ENCODE measurements at places on chromosomes 12 and 14. TPM values are rescaled to one million over a fixed set of nuclear protein-coding genes. Genes with fewer than 3 reads are reported as not detected.

The ASPG gene
- not detected for total RNA-seq

The LHX5 gene
- total RNA-seq = not detected

The TMEM132C gene
- not detected for total RNA-seq

The OTX2 gene
- not detected for total RNA-seq

The LRP6 gene
- 2.5 TPM for total RNA-seq

The FAM161B gene
- 1.1 TPM for total RNA-seq

The RIMBP2 gene
- 0.27 TPM for total RNA-seq

DNA sequence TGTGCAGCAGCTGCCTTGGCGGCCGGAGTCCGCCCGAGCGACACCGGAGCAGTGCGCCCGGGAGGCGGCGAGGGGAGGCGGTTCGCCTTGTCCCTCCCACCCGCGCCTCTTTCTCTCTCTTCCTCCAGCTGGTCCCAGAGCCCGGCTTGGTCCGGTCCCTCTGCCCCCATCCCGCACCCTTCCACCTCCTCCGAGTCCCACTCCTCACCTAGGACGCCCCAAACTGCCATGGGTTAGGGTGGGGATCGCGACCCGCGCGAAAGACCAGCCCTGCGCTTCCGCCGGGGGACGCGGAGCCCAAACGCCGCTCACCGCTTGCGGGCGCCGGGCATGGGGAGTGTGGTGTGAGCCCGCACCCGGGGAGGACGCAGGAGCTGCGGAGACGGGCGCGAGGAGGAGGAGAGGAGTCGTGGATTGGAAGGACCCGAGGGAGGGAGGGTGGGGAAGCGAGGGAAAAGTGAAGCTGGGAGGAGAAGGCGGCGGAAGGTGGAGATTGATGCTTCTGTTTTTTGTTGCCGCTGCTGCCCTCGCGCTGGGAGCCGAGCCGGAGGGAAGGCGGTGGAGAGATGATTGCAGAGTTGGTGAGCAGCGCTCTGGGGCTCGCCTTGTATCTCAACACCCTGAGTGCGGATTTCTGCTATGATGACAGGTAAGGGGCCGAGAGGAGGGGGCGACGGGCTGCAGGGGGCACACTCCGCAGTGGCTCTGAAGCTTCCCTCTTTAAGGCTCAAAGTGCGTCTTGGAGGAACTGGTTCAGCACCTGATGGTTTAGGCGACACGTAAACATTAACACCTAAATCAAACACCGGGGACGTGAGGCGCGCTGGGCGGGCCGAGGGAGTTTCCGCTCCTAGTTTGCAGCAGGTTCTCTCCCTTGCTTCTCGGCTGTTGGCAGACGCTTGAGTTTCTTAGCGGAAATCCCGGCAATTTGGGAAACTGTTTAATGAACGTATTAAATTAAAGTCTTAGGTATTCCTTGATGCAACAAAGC is 610 bp downstream of the TMTC2 start:
- DNase-seq = peak; percentile 81
- H3K27ac ChIP-seq = peak overlapping the region; percentile 75
- H3K36me3 ChIP-seq = no peaks in the 10 kb centered on the region
- peaks cover 9% of the 10 kb centered on the region for H3K4me1 ChIP-seq

GRCh38 chr12:42689699-42690098 is 100.2 kb upstream of the PRICKLE1 start:
- H3K4me1 ChIP-seq = no peaks in the 10 kb centered on the region
- H3K36me3 ChIP-seq = no peaks in the 10 kb centered on the region
- no peak overlapping the region for H3K4me3 ChIP-seq
- no peak for DNase-seq
- no peaks in the 10 kb centered on the region for H3K27me3 ChIP-seq

- peaks cover 1% of the 10 kb centered on the region for H3K27me3 ChIP-seq
- no peak for DNase-seq
- no peak overlapping the region for H3K4me3 ChIP-seq
- no peak overlapping the region for H3K27ac ChIP-seq
- no peaks in the 10 kb centered on the region for H3K36me3 ChIP-seq
Measured at GRCh38 chr12:2482938-2483660, 311.7 kb upstream of the FKBP4 start.

DNA sequence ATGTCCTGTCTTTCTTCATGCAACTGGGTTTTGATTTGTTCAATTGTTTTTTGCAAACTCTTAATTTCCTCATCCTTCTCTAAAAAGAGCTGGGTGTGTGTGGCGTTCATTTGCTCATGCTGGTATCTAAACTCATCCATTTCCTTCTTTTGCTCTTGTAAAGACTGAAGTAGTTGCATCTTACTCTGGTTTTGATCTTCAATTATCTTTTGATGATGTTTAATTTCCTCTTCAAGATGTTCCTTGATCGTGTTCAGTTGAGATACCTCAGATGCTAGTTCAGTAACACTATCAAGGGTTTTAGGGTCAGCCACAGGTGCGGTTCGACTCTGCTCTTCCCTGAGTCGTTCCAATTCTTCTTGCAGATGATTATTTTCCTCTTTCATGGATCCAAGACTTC is 34.8 kb downstream of the TRIP11 start:
- H3K27ac ChIP-seq = peak overlapping the region; percentile 36
- H3K36me3 ChIP-seq = peaks cover 39% of the 10 kb centered on the region
- H3K27me3 ChIP-seq = no peaks in the 10 kb centered on the region

DNA sequence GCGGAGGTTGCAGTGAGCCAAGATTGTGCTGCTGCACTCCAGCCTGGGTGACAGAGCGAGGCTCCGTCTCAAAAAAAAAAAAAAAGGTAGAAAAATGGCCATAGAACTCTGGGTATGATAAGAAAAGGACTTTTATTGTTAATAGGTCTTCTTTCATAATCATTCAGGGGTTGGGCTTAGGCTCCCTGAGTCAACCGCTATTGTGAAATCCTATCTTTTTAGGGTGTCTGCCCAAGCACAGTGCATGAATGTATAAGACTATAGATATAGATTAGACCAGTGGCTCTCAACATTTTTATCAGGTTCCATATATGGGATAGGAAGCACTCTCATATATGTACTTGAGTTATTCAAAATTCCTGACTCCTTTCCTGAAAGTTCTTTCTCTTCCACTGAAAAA is 48.7 kb upstream of the USP15 start:
- no peak overlapping the region for H3K4me3 ChIP-seq
- no peak overlapping the region for H3K27ac ChIP-seq
- DNase-seq = no peak
- H3K4me1 ChIP-seq = peaks cover 13% of the 10 kb centered on the region

DNA sequence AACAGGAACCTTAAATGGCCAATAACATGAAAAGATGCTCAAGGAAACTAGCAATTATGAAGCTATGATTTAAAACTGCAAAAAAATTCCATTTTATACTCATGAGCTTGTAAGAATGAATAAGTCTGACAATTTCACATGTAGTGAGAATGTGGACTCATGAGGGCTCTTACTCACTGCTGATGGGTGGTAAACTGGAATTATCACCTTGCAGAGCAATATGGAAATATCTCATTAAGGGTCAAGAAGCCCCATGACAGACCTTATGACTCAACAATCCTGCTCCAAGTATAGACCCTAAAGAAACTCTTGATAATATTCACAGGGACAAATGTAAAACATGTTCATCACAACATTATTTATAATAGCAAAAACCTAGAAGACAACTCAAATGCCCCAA is 23.5 kb upstream of the SMAGP start:
- no peak overlapping the region for H3K4me3 ChIP-seq
- no peak for DNase-seq
- peak overlapping the region; percentile 56 for H3K27ac ChIP-seq
- no peaks in the 10 kb centered on the region for H3K27me3 ChIP-seq

DNA sequence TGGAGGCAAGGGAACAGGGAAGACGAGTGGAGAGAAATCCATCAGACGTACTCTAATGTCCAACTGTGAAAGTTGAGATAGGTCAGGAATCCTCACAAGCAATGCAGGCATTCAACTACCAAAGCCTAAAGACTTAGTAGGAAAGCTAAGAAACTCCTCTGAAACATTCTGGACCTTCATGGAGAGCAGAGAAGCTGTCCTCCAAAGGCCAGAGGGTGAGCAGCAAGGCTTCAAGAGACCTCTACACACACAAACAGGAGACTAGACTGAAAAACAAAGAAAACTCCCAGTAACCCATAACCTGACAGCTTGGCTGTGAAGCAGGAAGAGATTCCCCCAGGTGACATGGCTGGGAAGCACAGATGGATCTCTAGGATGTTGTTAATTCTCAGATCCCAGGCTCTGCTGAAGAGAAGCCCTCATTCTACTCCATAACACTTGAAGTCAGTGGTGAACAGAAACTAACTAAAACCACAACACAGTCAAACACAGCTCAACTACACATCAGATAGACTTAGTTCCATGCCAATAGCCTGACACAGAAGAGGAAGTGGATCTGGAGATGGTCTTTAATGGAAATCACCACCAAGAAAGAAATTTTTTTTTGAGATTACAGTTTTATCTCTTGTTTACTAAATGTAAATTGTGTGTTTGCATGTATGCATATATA is 23.2 kb upstream of the LYZ start:
- H3K36me3 ChIP-seq = peaks cover 2% of the 10 kb centered on the region
- no peak overlapping the region for H3K4me3 ChIP-seq
- DNase-seq = no peak
- no peaks in the 10 kb centered on the region for H3K27me3 ChIP-seq
- no peak overlapping the region for H3K27ac ChIP-seq

DNA sequence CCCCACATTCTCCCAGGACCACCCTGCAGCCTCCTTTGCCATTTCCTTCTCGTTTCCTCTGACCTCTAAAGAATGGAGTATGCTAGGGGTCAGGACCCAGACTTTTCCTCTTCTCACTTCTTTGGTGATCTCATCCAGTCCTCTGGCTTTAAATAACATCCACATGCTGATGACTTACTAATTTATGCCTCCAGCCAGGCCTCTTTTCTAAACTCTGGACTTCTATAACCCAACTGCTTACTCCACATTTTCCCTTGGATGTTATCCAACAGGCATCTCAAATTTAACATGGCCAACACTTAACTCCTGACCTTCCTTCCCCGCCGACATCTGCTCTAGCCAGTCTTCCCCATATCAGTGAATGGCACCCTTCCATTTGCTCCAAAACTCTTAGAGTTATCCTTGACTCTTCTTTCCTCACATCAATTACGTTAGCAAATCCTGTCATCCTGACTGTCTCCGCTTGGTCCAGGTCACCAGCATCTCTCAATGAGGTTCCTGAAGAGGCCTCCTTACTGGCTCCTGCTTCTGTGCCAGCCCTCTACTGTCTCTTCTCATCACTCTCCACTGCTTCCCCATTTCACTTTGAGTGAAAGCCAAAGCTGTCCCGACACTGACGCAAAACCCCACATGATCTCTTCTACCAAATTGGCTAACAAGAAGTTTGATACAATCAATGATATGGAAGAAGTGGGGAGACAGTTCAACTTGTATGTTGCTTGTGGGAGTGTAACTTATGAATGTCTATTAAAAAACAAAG is 42.7 kb downstream of the TMBIM6 start:
- no peaks in the 10 kb centered on the region for H3K36me3 ChIP-seq
- peaks cover 28% of the 10 kb centered on the region for H3K27me3 ChIP-seq
- H3K4me3 ChIP-seq = no peak overlapping the region
- H3K4me1 ChIP-seq = no peaks in the 10 kb centered on the region
- no peak overlapping the region for H3K27ac ChIP-seq
- no peak for DNase-seq

- peaks cover 29% of the 10 kb centered on the region for H3K4me1 ChIP-seq
- H3K36me3 ChIP-seq = no peaks in the 10 kb centered on the region
- DNase-seq = no peak
Measured at GRCh38 chr12:611721-612120, 51.5 kb downstream of the NINJ2 start.

DNA sequence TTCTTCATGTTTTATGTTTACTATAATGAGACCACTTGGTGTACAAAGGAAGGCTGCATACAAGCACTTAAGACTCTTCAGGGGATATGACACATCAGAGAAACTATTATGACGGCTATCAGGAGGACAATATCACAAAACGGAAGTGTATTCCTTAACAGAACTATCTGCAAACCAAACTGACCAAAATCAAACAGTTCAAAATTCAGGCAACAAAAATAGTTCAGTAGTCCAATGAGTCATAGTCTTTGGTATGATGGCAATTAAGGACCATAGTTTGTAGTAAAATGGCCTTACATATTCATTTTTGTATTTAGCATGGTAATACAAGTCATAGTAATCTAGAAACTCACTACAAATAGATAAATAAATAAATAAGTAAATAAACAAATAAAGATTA is 1638.7 kb upstream of the SEL1L start:
- H3K4me1 ChIP-seq = no peaks in the 10 kb centered on the region
- no peak for DNase-seq
- no peak overlapping the region for H3K27ac ChIP-seq
- no peak overlapping the region for H3K4me3 ChIP-seq
- H3K27me3 ChIP-seq = no peaks in the 10 kb centered on the region
- no peaks in the 10 kb centered on the region for H3K36me3 ChIP-seq

GRCh38 chr14:22448905-22449599 is 140.0 kb downstream of the DAD1 start:
- no peaks in the 10 kb centered on the region for H3K36me3 ChIP-seq
- H3K27me3 ChIP-seq = no peaks in the 10 kb centered on the region
- no peak for DNase-seq

- H3K27me3 ChIP-seq = peaks cover 72% of the 10 kb centered on the region
- DNase-seq = peak; percentile 54
- H3K27ac ChIP-seq = no peak overlapping the region
- H3K36me3 ChIP-seq = peaks cover 1% of the 10 kb centered on the region
- peak overlapping the region; percentile 59 for H3K4me3 ChIP-seq
Measured at GRCh38 chr14:81436296-81437138, 36.4 kb upstream of the STON2 start.

DNA sequence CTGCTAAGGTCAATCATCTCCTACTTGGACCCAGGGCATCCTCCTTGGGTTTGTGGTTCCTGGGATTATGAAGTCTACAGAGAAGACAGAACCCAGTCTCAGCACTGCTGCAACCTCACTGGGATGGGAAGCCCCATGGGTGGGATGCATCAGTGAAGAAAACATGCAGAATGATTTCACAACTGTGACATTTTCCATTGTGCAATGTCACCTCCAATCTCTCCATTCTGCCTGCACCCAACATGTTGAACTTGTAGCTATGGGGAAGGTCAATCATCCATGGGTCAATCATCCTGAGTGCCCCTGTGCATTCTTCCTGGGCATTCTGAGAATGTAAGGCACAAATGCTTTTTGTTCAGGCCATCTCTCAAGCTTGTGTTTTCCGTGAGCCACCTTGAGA is 1004.4 kb upstream of the TMEM132C start:
- no peak overlapping the region for H3K27ac ChIP-seq
- DNase-seq = no peak
- H3K4me1 ChIP-seq = no peaks in the 10 kb centered on the region
- no peaks in the 10 kb centered on the region for H3K36me3 ChIP-seq
- no peaks in the 10 kb centered on the region for H3K27me3 ChIP-seq

- peaks cover 6% of the 10 kb centered on the region for H3K36me3 ChIP-seq
- H3K4me1 ChIP-seq = no peaks in the 10 kb centered on the region
- H3K4me3 ChIP-seq = no peak overlapping the region
- peaks cover 3% of the 10 kb centered on the region for H3K27me3 ChIP-seq
- no peak for DNase-seq
Measured at GRCh38 chr12:50862316-50862715, 19.6 kb downstream of the TMPRSS12 start.

GRCh38 chr14:50516091-50516490 is 16.3 kb downstream of the MAP4K5 start:
- H3K36me3 ChIP-seq = no peaks in the 10 kb centered on the region
- H3K4me1 ChIP-seq = peaks cover 14% of the 10 kb centered on the region
- no peaks in the 10 kb centered on the region for H3K27me3 ChIP-seq
- no peak overlapping the region for H3K27ac ChIP-seq
- DNase-seq = no peak

- no peaks in the 10 kb centered on the region for H3K36me3 ChIP-seq
- H3K27me3 ChIP-seq = peaks cover 28% of the 10 kb centered on the region
- H3K4me3 ChIP-seq = no peak overlapping the region
- no peak overlapping the region for H3K27ac ChIP-seq
- H3K4me1 ChIP-seq = no peaks in the 10 kb centered on the region
Measured at GRCh38 chr12:130990034-130990433, 36.3 kb downstream of the ADGRD1 start.

- H3K27me3 ChIP-seq = no peaks in the 10 kb centered on the region
- DNase-seq = no peak
- H3K27ac ChIP-seq = no peak overlapping the region
- H3K4me1 ChIP-seq = no peaks in the 10 kb centered on the region
Measured at GRCh38 chr12:88925454-88925853, 345.2 kb upstream of the KITLG start.
